ENCODE measurements at places on chromosomes 6 and 20. TPM values are rescaled to one million over a fixed set of nuclear protein-coding genes. Genes with fewer than 3 reads are reported as not detected.

MYB gene
- total RNA-seq = 5.6 TPM

SLC22A16 gene
- total RNA-seq = not detected

MUCL3 gene
- not detected for total RNA-seq

ZNF831 gene
- not detected for total RNA-seq

MACROD2 gene
- 6.4 TPM for total RNA-seq
